ENCODE measurements at places on chromosomes 7 and 10.

DNA sequence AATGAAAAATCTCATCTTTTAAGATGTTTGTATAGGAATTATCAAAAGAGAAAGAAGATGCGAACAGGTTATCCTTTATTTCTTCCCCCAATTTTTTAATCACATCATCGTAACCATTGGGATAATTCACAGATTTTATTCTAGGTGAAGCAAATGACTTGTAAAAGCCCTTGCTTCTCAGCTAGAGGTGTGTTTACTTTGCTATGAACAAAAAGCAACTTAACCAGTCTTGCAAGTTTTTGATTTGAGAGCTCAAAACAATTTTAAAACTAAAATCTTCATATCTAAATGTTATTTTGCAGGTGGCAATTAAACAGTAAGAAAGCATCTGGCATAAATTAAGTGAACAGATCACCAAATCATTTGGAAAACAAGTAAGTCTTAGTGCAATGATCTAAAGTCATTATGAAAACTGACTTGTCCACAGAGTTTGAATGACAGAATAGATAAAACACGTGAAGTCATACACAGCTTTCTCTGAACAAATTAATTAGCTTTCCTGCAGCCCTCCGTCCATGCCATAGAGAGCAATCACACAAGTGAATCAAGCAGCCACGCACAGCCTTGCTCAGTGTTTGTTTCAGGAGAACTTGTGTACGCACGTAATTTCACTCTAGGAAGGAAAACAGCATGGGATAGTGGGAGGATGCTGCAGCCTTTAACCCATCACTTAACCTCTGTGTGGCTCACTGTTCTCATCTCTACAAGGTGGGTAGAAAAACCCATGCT lies 85.0 kb upstream of the ZNF800 start:
- DNase-seq, result no peak

DNA sequence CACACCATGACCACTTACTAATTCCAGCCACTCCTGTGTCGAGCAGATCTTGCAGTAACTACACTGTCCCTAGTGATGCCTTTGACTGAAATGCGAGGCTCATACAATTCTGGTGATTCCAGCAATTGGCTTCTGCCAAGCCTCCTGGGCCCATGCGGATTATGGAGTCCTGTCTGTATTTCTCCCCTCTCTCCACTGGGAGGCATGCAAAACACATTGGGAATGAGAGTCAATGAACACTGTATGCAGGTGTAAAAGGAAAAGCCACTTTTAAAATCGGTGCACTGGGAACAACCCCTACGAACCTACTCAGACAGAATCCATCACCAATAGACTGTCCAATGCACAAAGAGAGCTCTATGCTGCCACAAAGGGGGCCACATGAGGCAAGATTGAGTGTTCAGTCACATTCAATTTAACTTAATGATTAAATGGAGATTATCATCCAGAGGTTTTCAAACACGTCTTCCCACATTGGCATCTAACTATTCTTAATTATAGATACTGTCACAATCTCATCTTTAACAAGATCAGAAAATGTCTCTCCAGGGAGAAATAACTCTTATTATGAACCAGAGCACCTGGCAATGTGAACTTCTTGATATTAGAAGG lies 550.6 kb downstream of the GLRX3 start:
- peak; percentile 80 for DNase-seq

DNA sequence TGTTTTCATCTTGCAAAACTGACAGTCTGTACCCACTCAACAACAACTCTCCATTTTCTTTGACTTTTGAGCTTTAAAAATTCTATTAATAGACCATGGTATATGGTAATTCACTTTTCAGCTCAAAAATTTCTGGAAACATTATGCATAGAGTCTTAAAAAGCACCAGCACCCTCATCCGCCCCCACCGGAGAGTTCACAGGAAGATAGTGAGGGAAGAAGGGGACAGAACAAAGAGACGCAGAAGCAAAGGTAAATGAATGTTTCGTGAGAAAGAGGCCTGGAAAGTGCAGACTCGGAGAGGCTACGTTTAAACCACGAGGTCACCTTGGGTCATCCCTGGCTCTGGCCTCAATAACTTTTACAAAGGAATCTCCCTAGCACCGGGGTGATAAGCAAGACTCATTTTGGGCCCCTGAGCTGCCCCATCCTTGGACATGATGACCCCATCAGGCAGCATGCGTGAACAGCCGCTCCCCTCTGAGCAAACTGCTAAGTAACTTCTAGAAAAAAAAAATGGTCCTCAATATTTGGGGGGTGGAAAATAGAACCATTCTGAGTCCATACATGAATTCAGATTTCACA lies 96.3 kb downstream of the CPXM2 start:
- DNase-seq, result no peak

GRCh38 chr10:8288600-8288999 lies 234.1 kb downstream of the GATA3 start:
- DNase-seq, result no peak

- peak; percentile 89 for DNase-seq
Measured at GRCh38 chr10:115355162-115355760, 262.1 kb downstream of the ATRNL1 start.

- no peak for DNase-seq
Measured at GRCh38 chr7:137443616-137444015, 100.1 kb upstream of the PTN start.

- DNase-seq, result peak; percentile 7
Measured at GRCh38 chr10:104867966-104868598, 227.0 kb downstream of the SORCS3 start.

DNA sequence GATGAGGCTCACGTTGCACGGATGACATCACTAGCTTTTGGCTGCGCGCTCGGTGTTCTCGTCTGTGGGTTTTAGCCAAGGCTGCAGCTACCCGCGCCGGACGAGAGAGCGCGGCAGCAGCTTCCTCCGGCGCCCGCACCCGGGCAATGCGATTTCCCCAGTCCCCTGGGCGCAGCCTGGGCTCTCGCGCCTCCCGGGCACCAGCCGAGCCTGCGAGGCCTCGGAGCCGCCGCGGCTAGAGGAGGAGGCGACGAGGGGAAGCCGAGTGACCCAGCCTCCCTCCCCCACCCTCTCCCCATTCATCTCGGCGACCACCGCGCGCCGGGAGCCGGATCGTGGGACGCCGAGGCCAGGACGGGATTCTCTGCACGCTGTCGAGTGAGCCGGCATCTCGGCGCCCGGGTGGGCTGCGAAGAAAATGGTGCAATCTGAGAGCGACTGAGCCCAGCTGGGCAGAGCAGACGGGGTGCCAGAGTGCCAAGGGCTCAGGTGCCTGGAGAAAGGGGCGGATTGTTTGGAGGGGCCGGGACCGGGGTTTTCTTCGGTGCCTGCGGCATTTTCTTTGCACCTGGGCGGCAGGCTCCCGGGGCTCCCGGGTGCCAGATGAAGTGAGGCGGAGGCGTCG lies 1.2 kb upstream of the TMEM178B start:
- DNase-seq, result peak; percentile 54

DNA sequence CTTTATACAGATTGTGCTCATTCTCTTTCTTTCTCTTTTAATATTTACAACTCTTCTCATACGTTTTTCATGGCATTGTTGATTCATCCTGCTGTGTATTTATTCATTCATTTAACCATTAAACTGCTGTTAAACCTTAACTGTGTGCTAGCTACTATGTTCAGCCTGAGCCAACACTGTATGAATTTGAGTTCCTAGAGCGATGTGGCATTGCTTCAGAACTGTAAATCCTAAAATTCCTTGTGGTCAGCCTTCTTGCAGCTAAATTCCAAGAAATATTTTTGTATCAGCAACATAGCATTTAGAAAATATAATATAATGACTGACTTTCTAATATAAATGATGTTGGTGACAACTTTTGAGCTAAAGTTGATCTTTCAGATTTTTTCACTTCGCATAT lies 184.7 kb upstream of the FZD1 start:
- DNase-seq, result no peak

GRCh38 chr10:132362151-132362611 lies 30.2 kb downstream of the LRRC27 start:
- no peak for DNase-seq

GRCh38 chr7:83970081-83970480 lies 224.5 kb downstream of the SEMA3A start:
- no peak for DNase-seq

GRCh38 chr7:157477550-157478212 lies 140.9 kb downstream of the DNAJB6 start:
- no peak for DNase-seq
